ENCODE measurements at places on chromosomes 2 and 18. TPM values are rescaled to one million over a fixed set of nuclear protein-coding genes. Genes with fewer than 3 reads are reported as not detected.

GRCh38 chr18:32122039-32122438 is 30.4 kb downstream of the RNF138 start:
- no peak overlapping the region for H3K4me3 ChIP-seq
- no peaks in the 10 kb centered on the region for H3K4me1 ChIP-seq
- H3K36me3 ChIP-seq: no peaks in the 10 kb centered on the region
- H3K27ac ChIP-seq: no peak overlapping the region
- H3K27me3 ChIP-seq: no peaks in the 10 kb centered on the region

GRCh38 chr2:174076975-174077374 is 111.8 kb upstream of the SP3 start:
- no peak overlapping the region for H3K27ac ChIP-seq
- no peaks in the 10 kb centered on the region for H3K27me3 ChIP-seq
- peaks cover 5% of the 10 kb centered on the region for H3K36me3 ChIP-seq
- DNase-seq: no peak
- no peak overlapping the region for H3K4me3 ChIP-seq

GRCh38 chr2:40155728-40156127 is 296.2 kb downstream of the SLC8A1 start:
- no peaks in the 10 kb centered on the region for H3K27me3 ChIP-seq
- no peaks in the 10 kb centered on the region for H3K4me1 ChIP-seq
- no peak overlapping the region for H3K27ac ChIP-seq
- no peak overlapping the region for H3K4me3 ChIP-seq
- H3K36me3 ChIP-seq: no peaks in the 10 kb centered on the region
- DNase-seq: no peak

DNA sequence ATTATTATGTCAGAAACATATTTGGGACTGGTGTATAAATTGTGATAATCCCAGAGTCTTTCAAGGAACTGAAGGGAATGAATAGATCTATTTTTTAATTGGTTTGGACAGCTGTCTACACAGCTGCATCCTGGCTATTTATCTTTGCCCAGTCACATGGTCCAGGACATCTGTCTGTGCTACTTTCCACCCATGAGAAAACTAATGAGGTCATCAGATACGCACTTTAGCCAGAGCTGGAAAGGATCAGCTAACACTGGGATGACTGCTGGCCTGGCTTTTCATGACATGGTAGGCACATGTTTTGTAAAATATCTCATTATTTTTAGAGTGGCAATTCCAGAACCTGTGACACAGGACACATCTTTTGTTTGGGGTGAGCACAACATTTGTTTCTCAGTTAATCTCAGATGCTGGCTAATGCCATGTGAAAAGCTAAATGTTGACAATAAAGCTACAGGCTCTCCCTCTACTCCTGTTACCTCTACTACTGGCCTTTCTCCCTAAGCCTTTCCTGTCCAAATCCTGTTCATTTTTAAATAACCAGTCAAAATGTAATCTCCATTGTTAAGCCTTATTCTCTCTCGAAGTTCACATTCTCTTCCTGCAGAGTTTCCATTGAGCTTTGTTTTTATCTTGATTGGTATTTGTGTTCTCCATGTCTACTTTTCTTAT is 500.7 kb downstream of the RIT2 start:
- H3K27me3 ChIP-seq: no peaks in the 10 kb centered on the region
- H3K36me3 ChIP-seq: no peaks in the 10 kb centered on the region
- peak; percentile 32 for DNase-seq
- no peaks in the 10 kb centered on the region for H3K4me1 ChIP-seq
- H3K4me3 ChIP-seq: no peak overlapping the region

The BCL11A gene
- total RNA-seq: 0.22 TPM

DNA sequence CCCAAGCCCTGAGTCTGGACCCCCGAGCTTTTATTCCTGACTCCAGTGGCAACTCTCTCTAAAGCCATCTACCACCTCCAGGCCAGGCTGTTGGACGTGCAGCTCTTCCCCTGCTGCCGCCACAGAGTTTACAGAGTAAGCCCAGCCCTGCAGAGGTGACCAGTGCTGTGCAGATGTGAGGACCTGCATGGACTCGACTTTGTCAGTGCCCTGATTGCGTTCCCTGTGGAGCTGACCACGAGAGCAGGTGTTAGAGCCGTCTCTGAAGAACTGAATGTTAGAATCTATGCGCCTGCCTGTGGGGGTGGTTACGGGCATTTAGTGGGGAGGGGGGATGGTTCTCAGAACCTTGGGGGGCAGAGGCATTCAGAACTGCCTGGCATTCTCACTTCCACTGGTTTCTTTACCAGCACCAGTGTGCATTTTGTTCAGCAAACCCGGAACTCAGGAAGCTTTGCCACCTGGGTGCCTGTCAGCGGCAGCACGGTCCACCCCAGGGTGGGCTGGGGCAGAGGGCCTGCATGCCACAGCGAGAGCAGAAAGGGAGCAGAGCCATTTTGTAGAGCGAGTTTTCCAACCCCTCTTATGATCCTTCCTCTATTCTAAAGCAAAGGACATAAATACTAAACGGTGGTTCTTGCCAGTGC is 137.9 kb downstream of the KLHL29 start:
- H3K4me3 ChIP-seq: no peak overlapping the region
- peaks cover 97% of the 10 kb centered on the region for H3K4me1 ChIP-seq
- H3K27ac ChIP-seq: peak overlapping the region; percentile 92
- no peaks in the 10 kb centered on the region for H3K27me3 ChIP-seq
- no peaks in the 10 kb centered on the region for H3K36me3 ChIP-seq

DNA sequence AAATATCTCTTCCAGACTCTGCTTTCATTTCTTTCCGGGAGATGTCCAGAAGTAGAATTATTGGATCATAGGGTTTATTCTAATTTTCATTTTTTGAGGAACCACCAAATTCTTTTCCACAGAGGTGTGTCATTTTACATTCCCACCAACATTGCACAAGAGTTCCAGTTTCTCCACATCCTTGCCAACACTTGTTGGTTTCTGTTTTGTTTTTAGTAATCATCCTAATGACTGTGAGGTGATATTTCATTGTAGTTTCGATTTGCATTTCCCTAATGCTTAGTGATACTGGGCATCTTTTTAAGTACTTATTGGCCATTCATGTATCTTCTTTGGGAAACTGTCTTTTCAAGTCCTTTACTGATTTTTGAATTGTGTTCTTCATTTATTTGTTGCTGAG is 513.1 kb downstream of the PARD3B start:
- H3K27ac ChIP-seq: no peak overlapping the region
- H3K36me3 ChIP-seq: peaks cover 7% of the 10 kb centered on the region
- DNase-seq: no peak

DNA sequence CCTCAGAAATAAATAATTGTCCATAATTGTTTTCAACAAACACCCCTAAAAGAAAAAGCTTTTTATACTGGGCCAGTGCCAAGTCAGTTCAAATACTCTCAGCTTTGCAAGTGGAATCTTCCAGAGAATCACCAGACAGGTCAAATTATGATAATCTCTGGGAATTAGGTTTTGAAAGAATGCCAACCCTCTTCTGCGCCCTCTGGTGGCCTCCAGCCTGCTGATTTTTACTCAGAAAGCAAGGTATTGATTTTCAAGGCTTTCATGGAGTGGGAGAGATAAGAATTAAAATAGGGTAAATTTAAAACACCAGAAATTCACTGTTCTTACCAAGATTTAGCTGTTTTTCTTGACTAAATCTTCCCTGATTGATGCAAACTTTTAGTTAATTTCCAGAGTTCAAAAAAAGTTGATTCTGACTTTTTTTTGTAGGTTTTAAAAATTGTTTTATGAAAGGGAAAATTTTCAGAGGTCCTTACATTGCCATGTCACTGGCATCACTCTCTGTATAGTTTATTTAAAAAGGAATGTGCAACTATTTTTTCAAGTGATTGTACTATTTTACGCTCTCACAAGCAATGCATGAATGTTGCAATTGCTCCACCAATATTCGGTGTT is 282.9 kb upstream of the TNP1 start:
- H3K4me3 ChIP-seq: no peak overlapping the region
- DNase-seq: no peak
- H3K4me1 ChIP-seq: no peaks in the 10 kb centered on the region
- no peaks in the 10 kb centered on the region for H3K36me3 ChIP-seq

The DNAJB2 gene
- total RNA-seq: 106 TPM

GRCh38 chr2:132627536-132627935 is 42.5 kb downstream of the LYPD1 start:
- no peaks in the 10 kb centered on the region for H3K36me3 ChIP-seq
- no peaks in the 10 kb centered on the region for H3K4me1 ChIP-seq
- H3K4me3 ChIP-seq: no peak overlapping the region

The IL18R1 gene
- total RNA-seq: 3.6 TPM

GRCh38 chr2:239143858-239144712 is 256.7 kb downstream of the HDAC4 start:
- no peaks in the 10 kb centered on the region for H3K36me3 ChIP-seq
- H3K4me3 ChIP-seq: no peak overlapping the region
- H3K4me1 ChIP-seq: peaks cover 18% of the 10 kb centered on the region
- no peak overlapping the region for H3K27ac ChIP-seq
- H3K27me3 ChIP-seq: no peaks in the 10 kb centered on the region

DNA sequence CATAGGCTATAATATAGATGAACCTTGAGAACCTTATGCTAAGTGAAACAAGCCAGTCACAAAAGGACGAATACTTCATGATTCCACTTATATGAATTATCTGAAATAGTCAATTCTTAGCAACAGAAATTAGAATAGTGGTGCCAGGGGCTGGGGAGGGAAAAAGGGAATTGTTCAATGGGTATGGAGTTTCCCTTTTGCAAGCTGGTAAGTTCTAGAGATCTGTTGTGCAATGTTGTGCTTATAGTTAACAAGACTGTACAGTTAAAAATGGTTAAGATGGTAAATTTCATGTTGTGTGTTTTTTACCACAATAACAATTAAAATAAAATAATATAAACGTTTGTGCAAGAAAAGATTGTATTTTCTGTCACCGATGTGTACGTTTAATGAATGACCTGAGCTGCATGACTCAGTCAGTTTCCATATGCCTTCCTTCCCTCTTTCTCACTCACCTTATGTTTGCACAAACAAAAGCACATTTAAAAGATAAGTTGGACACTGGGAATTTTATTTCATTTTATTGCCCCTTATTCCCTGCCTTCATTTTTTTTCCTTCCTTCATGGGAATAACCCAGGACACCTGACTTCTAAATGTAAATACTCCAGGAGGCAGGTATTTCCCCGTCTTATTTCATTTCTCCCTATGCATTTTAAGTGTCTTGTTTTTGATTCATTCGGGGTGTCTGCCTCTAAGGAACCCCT is 143.7 kb upstream of the TTC39C start:
- no peaks in the 10 kb centered on the region for H3K27me3 ChIP-seq
- no peaks in the 10 kb centered on the region for H3K4me1 ChIP-seq
- no peaks in the 10 kb centered on the region for H3K36me3 ChIP-seq
- no peak for DNase-seq
- no peak overlapping the region for H3K27ac ChIP-seq

GRCh38 chr2:222760301-222760897 is 88.9 kb downstream of the MOGAT1 start:
- no peaks in the 10 kb centered on the region for H3K4me1 ChIP-seq
- no peak overlapping the region for H3K4me3 ChIP-seq
- no peak overlapping the region for H3K27ac ChIP-seq
- H3K36me3 ChIP-seq: no peaks in the 10 kb centered on the region

- H3K4me3 ChIP-seq: no peak overlapping the region
- no peaks in the 10 kb centered on the region for H3K36me3 ChIP-seq
- no peak overlapping the region for H3K27ac ChIP-seq
- H3K4me1 ChIP-seq: no peaks in the 10 kb centered on the region
These were observed 695.5 kb upstream of the DDX18 start for GRCh38 chr2:117118994-117119393.

DNA sequence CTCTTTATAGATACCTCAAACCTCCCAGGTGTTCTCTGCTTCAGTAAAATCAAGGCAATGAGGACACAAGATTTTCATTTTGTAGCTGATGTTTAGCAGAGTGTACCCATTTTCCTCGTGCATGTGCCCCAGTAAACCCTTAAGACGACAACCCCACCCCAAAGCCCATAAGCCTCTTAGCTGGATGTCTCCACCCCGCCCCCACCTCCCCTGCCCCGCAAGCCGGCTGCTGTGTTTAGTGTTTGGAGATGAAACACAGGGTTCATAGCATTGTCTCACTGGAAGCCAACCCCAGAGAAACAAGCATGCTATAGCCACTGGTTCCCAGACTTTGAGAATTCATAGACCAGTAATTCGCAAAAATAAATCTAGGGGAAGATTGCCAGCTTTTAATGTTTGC is 5.8 kb upstream of the SAG start:
- no peak for DNase-seq
- no peak overlapping the region for H3K27ac ChIP-seq
- H3K36me3 ChIP-seq: peaks cover 2% of the 10 kb centered on the region

DNA sequence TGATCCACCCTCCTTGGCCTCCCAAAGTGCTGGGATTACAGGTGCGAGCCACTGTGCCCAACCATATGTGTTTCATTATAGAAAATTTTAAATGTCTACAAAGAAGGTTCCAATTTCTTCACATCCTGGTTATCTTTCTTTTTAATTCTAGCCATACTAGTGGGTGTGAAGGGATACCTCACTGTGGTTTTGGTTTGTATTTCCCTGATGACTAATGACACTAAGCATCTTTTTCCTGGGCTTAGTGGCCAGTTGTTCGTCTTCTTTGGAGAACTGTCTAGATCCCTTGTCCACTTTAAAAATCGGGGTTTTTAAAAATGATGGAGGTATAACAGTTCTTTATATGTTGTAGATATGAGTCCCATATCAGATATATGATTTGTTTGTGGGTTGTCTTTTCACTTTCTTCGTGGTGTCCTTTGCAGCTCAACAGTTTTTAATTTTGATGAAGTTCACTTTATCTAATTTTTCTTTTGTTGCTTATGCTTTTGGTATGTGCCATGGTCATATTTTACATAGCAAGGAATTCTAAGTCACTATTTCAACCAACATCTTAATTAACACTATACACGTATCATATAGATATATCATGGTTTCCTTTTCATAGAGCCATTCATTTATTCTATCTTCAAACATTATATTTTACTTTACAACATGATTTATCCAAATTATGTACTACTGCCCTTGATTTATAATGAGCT is 135.0 kb upstream of the RIOK3 start:
- no peak for DNase-seq
- H3K27ac ChIP-seq: no peak overlapping the region
- no peaks in the 10 kb centered on the region for H3K4me1 ChIP-seq
- H3K27me3 ChIP-seq: no peaks in the 10 kb centered on the region
- no peak overlapping the region for H3K4me3 ChIP-seq
- H3K36me3 ChIP-seq: no peaks in the 10 kb centered on the region

GRCh38 chr2:75896779-75897366 is 186.2 kb upstream of the GCFC2 start:
- H3K4me1 ChIP-seq: no peaks in the 10 kb centered on the region
- H3K36me3 ChIP-seq: no peaks in the 10 kb centered on the region
- H3K27ac ChIP-seq: no peak overlapping the region
- no peak overlapping the region for H3K4me3 ChIP-seq
- H3K27me3 ChIP-seq: no peaks in the 10 kb centered on the region

The ALPP gene
- total RNA-seq: not detected

GRCh38 chr18:10072671-10073175 is 158.9 kb downstream of the VAPA start:
- no peak overlapping the region for H3K27ac ChIP-seq
- DNase-seq: no peak
- no peaks in the 10 kb centered on the region for H3K36me3 ChIP-seq
- H3K4me3 ChIP-seq: no peak overlapping the region
- H3K27me3 ChIP-seq: no peaks in the 10 kb centered on the region

The PREPL gene
- 69.5 TPM for total RNA-seq

The VSNL1 gene
- total RNA-seq: 0.63 TPM

- no peaks in the 10 kb centered on the region for H3K36me3 ChIP-seq
- H3K4me3 ChIP-seq: no peak overlapping the region
- H3K27ac ChIP-seq: peak overlapping the region; percentile 86
These were observed 36.2 kb upstream of the LPIN1 start for GRCh38 chr2:11710210-11710609.

- H3K27ac ChIP-seq: no peak overlapping the region
- H3K36me3 ChIP-seq: no peaks in the 10 kb centered on the region
- DNase-seq: no peak
These were observed 1.4 kb downstream of the DPYSL5 start for GRCh38 chr2:26849056-26849999.
